ENCODE measurements at places on chromosomes 7 and 10.
A peak's percentile ranks its signal among the peaks of the same experiment; 100 is the strongest.

- peak; percentile 67 for DNase-seq
- H3K27me3 ChIP-seq: no peaks in the 10 kb centered on the region
- H3K4me3 ChIP-seq: no peak overlapping the region
- no peaks in the 10 kb centered on the region for H3K36me3 ChIP-seq
- no peak overlapping the region for H3K27ac ChIP-seq
- no peaks in the 10 kb centered on the region for H3K4me1 ChIP-seq
These were observed 77.9 kb upstream of the PLXNA4 start for GRCh38 chr7:132654150-132654549.

DNA sequence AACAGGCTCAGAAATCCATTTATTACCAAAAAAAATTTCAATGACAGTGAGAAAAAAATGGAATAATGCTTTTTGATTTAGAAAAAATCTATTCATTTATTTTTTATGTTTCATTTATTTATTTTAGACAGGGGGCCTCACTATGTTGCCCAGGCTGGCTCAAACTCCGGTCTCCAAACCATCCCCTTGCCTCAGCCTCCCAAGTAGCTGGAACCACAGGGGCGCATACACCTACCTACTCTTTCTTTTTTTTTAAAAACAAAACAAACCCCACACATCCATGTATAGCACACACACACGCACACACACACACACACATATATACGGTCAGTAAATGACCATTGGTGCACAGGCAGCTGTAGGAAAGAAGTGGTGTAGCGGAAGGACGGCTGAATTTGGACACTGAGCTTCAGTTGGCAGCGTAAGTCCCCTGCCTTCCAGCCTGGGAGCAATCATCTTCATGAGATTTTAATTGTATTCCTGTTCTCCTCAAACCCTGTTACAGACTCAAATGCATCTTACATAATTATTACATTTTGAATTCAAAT is 28.8 kb downstream of the ARL4A start:
- no peak for DNase-seq
- H3K27me3 ChIP-seq: no peaks in the 10 kb centered on the region
- no peaks in the 10 kb centered on the region for H3K4me1 ChIP-seq
- H3K36me3 ChIP-seq: no peaks in the 10 kb centered on the region
- H3K4me3 ChIP-seq: no peak overlapping the region
- peak overlapping the region; percentile 97 for H3K27ac ChIP-seq

GRCh38 chr10:102673819-102674511 is 29.7 kb downstream of the TRIM8 start:
- no peaks in the 10 kb centered on the region for H3K36me3 ChIP-seq
- H3K4me3 ChIP-seq: no peak overlapping the region
- H3K27me3 ChIP-seq: no peaks in the 10 kb centered on the region
- peak; percentile 63 for DNase-seq
- peak overlapping the region; percentile 93 for H3K27ac ChIP-seq
- peaks cover 19% of the 10 kb centered on the region for H3K4me1 ChIP-seq

DNA sequence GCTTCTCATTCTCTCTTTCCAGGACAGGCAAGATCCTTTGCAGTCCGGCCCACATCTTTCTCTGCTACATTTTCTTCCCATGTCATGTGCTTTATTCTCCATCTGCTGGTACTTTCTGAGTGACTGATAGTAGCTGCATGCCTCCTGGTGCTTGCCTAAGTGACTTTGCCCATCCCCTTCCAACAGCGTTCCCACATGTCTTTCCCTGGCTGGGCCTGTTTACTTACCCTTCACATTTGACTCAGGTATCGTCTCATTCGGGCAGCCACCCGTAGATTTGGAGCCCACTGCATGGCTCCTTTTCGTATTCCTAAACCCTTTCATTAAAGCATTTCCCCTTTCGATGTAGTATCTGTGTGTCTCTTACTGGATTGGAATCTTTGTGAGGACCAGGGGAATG is 24.6 kb downstream of the TYW1 start:
- no peaks in the 10 kb centered on the region for H3K27me3 ChIP-seq
- no peaks in the 10 kb centered on the region for H3K4me1 ChIP-seq
- peaks cover 32% of the 10 kb centered on the region for H3K36me3 ChIP-seq
- no peak overlapping the region for H3K4me3 ChIP-seq

GRCh38 chr10:67790534-67791408 is 47.2 kb downstream of the DNAJC12 start:
- no peak for DNase-seq
- H3K27ac ChIP-seq: no peak overlapping the region
- H3K27me3 ChIP-seq: no peaks in the 10 kb centered on the region
- H3K4me3 ChIP-seq: no peak overlapping the region

GRCh38 chr10:80459047-80459865 is 5.1 kb downstream of the TSPAN14 start:
- DNase-seq: peak; percentile 80
- peaks cover 11% of the 10 kb centered on the region for H3K36me3 ChIP-seq
- H3K27me3 ChIP-seq: no peaks in the 10 kb centered on the region
- no peak overlapping the region for H3K4me3 ChIP-seq
- peaks cover 22% of the 10 kb centered on the region for H3K4me1 ChIP-seq
- H3K27ac ChIP-seq: peak overlapping the region; percentile 1

DNA sequence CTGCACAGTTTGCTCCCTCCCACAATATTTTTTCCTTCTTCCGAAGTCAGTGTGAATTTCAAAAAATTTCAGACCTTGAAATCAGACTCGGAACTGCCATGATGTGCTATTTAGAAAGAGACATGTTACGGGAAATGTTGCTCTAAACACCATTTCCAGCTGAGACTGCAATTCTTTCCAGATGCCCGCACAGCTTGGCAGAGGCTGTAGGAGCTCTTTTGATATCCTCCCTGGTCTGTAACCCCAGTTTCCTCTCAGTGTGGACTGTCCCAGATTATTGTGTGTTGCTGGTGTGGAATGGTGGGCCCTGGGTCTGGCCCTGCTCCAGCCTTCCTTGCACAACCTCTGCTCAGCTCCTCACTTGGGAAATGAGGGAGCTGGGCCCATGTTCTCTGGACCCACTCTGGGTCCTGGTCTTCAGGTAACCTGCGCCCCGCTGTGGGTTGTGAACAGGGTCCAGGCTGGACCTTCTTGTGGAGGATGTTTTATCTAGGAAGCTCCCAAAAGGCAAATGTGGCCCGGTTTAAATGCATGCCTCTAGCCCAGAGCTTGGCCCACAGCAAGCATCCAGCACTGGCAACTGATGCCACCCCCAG is 172.8 kb upstream of the CXCL12 start:
- H3K27me3 ChIP-seq: no peaks in the 10 kb centered on the region
- H3K27ac ChIP-seq: no peak overlapping the region
- no peak for DNase-seq
- H3K4me3 ChIP-seq: no peak overlapping the region

DNA sequence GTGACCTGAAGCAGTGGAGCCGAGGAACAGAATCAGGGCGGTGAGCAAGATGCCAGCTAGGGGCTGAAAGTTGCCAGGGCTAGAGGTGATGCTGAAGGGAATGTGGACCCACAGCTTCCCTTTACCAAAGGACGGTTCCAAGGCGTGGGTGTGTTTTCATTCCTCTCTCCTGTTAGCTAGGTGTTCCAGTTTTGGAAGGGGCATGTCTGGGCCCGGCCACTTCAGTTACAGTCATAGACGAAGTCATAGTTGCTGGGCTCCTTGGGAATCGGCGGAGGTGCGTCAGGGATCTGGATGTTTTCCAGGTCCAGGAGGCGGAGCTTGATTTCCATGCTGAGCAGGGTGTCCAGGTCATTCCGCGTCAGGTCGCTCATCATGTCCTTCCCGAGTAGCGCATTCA is 131.0 kb upstream of the AOAH start:
- no peak for DNase-seq
- H3K4me3 ChIP-seq: no peak overlapping the region
- H3K36me3 ChIP-seq: peaks cover 32% of the 10 kb centered on the region
- H3K27me3 ChIP-seq: no peaks in the 10 kb centered on the region
- no peak overlapping the region for H3K27ac ChIP-seq
- H3K4me1 ChIP-seq: no peaks in the 10 kb centered on the region

DNA sequence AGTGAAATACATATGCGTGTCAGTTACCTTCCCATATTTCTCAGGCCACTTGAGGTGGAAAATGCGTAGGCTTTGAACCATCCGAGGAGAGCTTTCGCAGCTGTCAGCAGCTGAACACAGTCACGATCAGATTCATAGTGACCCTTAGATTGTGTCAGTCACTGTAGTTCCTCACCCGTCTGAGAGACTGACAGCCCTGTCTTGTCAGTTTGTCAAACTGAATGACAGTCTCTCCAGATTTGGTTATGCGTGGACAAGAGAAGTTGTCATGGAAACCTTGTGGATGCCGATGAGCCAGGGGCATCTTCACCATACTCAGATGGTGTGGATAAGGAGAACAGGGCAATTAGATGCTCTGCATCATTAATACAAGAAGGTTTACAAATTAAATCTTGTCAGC is 546.3 kb downstream of the TYW1 start:
- H3K4me3 ChIP-seq: no peak overlapping the region
- H3K27me3 ChIP-seq: no peaks in the 10 kb centered on the region
- H3K4me1 ChIP-seq: no peaks in the 10 kb centered on the region
- H3K27ac ChIP-seq: no peak overlapping the region
- H3K36me3 ChIP-seq: no peaks in the 10 kb centered on the region
- no peak for DNase-seq

- H3K27me3 ChIP-seq: no peaks in the 10 kb centered on the region
- no peak for DNase-seq
- H3K4me3 ChIP-seq: no peak overlapping the region
- H3K36me3 ChIP-seq: no peaks in the 10 kb centered on the region
- no peak overlapping the region for H3K27ac ChIP-seq
These were observed 75.2 kb downstream of the CDC123 start for GRCh38 chr10:12271210-12271540.

DNA sequence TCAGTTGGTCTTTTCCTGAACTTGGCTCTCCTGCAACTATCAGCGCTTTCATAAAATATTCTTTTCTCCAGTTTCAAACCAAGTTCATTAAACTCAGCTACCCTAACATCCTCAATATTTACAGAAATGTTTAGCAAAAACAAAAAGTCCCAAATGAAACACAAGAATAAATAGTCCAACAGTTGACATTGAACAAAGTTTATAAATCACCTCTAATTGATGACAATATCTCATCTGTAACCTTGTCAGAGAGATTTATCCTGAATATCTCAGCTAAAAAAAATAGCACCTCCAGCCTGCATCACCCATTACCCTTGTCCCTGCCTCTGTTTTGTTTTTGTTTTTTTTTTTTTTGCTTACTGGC is 76.1 kb downstream of the ANK3 start:
- no peak overlapping the region for H3K4me3 ChIP-seq
- no peak for DNase-seq

- H3K36me3 ChIP-seq: peaks cover 16% of the 10 kb centered on the region
- no peak overlapping the region for H3K27ac ChIP-seq
- H3K27me3 ChIP-seq: peaks cover 29% of the 10 kb centered on the region
- DNase-seq: no peak
- H3K4me3 ChIP-seq: no peak overlapping the region
These were observed 28.8 kb downstream of the WDR86 start for GRCh38 chr7:151381098-151381347.
